ENCODE measurements at places on chromosomes 2 and 18.
A peak's percentile ranks its signal among the peaks of the same experiment; 100 is the strongest.

DNA sequence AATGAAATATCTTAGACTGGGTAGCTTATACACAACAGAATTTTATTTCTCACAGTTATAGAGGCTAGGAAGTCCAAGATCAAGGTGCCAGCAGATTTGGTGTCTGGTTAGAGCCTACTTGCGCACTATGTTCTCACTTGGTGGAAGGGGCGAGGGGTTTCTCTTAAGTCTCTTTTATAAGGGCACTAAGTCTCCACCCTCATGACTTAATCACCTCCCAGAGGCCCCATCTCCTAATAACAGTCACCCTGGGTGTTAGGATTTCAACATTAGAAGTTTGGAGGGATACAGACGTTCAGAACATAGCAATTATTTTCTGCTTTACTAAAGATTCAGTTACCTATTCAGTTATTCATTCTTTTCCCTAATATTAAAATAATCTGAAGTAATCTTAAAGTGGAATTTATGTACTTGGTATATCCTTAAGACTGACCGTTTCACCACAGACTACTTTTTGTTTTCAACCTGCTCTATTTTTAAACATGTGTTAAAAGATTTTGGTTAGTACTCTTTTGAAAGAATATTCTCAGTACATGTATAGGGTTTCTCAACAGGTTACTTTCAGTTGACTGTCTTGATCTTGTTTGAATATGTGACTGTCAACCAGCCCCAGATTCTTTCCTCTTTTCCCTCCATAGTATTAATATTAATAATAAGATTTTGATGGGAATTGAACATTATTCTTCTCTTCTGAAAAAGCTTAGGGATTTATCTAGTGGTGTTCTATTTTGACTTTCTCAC, 130.0 kb downstream of the TAF4B start:
- DNase-seq: no peak

DNA sequence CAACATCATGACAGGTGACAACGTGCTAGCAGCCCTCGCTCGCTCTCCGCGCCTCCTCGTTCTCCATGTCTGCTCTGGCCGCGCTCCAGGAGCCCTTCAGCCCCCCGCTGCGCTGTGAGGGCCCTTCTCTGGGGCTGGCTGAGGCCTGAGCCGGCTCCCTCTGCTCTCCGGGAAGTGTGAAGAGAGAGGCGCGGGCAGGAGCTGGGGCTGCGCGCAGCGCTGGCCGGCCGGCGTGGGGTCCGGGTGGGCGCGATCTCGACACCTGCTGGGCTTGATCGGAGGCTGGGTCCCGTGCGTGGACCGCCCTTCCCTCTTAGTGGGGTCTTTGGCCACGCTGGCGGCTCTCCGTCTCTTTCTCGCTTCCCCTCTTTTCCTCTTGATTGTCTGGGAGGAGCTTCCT, 195.5 kb downstream of the ANKRD30BL start:
- no peak for DNase-seq

- no peak for DNase-seq
Measured at GRCh38 chr2:201758234-201758633, 22.5 kb downstream of the ALS2 start.

GRCh38 chr2:240138254-240138984, 2.0 kb downstream of the OTOS start:
- DNase-seq: no peak

DNA sequence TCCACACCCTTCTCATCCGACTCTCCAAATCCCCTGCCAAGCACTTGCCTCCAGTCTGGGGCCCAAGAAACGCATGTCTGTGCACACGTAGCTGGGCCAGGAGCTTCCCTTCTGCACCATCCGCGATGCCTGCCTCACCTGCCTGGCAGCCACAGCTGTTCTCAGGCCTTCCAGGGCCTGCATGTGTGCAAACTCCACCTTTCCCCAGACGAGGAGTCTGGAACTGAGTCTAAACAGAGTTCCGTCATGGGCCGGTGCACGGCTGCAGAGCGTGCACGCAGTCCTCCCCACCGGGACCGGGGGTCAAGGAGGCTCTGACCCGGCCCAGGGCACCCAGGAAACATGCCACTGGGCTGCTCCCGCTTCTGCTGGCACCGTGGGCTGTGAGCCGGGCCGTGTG, 66.8 kb upstream of the SALL3 start:
- DNase-seq: no peak

DNA sequence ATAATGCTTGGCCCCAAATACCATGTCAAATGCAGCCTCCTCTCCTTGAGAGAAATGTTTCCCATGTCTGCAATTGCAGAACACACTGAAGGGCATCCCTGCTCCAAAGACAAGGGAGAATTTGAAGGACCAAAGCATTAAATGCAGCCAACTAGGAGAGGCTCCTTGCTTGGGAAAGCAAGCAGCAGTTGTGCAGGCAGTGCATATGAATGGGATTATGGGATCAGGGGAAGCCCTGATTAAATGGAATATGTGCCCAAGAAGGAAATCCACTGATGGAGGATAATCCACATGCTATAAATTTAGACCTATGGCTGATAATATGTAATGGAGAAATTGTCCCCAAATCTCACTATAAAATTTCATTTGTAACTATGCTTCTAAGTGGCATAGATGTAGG, 116.1 kb downstream of the NCKAP5 start:
- DNase-seq: peak; percentile 7

DNA sequence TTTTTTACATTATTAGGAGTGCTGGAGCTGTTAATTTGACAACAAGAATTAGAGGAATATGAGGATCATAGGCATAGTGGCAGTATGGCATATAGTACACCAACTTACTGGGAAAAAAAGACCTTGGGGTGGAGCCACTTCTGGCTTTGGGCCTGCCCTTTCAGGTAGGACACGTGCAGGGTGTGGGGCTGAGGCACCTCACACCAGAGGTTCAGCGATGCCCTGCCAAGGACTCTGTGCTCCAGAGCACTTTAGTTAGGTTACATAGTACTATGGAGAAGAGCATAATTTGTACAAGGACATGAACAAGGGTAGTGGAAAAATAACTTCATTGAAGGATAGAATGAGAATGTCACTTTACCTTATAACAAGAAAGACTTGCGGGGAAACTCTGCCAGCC, 77.1 kb upstream of the CD302 start:
- DNase-seq: no peak

GRCh38 chr18:57122936-57123510, 23.9 kb upstream of the BOD1L2 start:
- no peak for DNase-seq

GRCh38 chr18:62357079-62357719, 32.1 kb downstream of the TNFRSF11A start:
- no peak for DNase-seq

GRCh38 chr2:123061534-123061933, 963.6 kb upstream of the CNTNAP5 start:
- no peak for DNase-seq

- no peak for DNase-seq
Measured at GRCh38 chr2:129915303-129915840, 64.1 kb upstream of the RAB6C start.

DNA sequence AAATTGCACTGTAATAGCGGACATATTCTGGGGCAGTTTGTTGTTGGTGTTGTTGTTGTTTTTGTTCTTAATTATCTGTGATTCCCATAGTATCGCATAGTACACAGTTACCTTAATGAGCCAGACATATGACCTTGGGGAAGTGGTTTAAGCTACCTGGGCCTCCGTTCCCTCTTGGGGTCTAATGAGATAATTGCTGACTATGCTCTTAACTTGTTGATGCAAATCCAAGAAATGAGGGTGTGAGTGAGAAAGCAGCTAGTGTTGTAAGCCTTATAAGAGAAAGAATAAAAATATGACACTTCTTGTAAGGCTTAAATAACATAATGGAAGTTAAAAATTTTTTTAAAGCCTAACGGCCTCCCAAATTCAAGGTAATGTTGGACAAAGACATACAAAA, 7.1 kb downstream of the NMI start:
- no peak for DNase-seq

DNA sequence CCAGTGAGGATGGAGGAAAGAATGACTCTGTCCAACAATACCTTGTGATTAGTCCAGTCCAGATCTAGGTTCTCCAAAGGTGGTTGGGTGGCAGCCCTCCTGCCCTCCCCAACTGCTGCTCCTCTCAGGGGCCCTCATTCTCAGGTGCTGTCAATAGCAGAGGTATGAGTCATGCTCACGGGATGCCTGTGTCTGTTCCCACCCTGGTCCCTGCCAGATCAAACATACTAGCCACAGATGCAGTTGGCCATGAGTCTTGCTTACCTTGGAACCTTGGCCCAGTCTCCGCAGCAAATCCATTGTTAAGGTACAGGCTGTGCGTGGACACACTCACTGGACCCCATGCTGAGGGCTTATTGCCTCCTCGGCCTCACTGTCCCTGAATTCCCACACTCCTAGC, 24.9 kb upstream of the RPIA start:
- DNase-seq: no peak

Measured in NCI-H524 treated with DMSO at 0.1 percent for 48 hours (cell line).